ENCODE measurements at places on chromosomes 16 and 17. TPM values are rescaled to one million over a fixed set of nuclear protein-coding genes. Genes with fewer than 3 reads are reported as not detected.

Gene OR3A3
- not detected for total RNA-seq

Gene PER1
- total RNA-seq: 16.6 TPM

Gene KCNJ18
- not detected for total RNA-seq

Gene ABCA8
- total RNA-seq: 23.7 TPM

Gene PDILT
- not detected for total RNA-seq

Gene TMEM106A
- total RNA-seq: 8.1 TPM

Gene MGAT5B
- 0.26 TPM for total RNA-seq

All from articular chondrocyte of knee joint (primary cell).